Fibroblast of mammary gland (primary cell): ENCODE measurements at places on chromosomes 5 and 9.

GRCh38 chr5:177085985-177086653 is 596 bp upstream of the FGFR4 start:
- peak; percentile 18 for DNase-seq

DNA sequence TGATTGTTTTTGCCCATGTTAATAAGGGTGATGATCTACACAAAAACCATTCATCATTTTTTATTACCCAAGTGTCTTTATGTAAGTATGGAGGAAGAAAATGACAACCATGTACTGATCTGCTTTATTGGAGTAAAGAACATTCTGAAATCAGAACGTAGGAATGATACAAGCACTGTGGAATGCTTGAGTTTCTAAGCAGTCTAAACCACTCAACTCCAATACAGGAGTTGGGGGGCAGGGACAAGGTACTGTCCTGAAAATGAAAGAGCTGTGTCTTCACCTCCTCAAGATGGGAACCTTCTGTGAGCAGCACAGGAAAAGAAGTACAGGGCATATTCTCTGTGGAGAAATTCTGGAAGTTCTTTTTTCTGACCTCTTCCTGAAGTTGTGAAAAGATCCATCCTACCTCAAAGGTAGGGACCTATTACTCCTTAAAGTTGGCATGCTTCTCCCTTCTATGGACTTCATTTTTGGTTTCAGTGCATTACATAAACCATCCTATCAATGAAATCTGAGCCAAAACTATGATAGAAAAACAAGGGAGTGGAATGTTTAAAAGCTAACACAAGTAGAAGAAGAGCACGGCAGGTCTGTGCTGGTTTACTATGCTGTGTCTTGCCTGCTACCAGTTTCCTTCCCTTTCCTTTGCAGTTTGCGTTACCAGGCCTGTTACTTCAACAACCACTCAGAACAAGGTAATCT is 202.6 kb downstream of the SEMA5A start:
- DNase-seq, result no peak

- DNase-seq, result no peak
Measured at GRCh38 chr5:137791799-137792198, 37.6 kb upstream of the HNRNPA0 start.

- DNase-seq, result no peak
Measured at GRCh38 chr5:9877488-9877887, 247.3 kb upstream of the TAS2R1 start.

DNA sequence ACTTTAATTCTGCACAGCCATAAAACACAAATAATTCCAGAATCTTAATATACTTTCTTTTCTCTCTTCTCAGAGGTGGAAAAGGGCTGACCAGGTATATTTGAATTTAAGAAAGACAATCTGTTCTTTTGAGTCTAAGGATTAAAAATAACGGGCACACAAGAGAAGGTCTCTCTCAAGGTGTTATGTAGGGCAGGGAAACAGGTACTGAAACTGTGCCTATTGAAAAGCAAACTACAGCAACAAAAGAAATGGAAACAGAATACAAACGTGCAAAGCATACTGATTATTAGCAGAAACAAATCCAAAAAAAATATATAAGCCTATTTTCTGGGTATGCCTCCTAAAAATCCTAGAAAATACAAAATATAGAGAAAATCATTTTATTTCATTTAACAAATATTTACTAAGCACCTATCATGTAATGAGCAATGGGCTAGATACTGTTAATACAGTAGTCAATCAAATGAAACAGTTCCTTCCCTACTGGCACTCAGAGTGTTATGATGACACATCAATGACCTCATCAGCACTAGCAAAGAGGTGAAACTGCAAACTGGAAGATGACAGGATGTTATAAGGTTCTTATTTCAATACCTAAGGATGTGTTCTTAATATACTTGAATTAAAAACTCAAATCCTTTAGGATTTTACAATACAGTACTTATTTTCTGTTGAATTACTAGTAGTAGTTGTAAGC is 87.7 kb downstream of the AUH start:
- DNase-seq, result peak; percentile 77

- no peak for DNase-seq
Measured at GRCh38 chr5:31495336-31495735, 36.6 kb downstream of the DROSHA start.

DNA sequence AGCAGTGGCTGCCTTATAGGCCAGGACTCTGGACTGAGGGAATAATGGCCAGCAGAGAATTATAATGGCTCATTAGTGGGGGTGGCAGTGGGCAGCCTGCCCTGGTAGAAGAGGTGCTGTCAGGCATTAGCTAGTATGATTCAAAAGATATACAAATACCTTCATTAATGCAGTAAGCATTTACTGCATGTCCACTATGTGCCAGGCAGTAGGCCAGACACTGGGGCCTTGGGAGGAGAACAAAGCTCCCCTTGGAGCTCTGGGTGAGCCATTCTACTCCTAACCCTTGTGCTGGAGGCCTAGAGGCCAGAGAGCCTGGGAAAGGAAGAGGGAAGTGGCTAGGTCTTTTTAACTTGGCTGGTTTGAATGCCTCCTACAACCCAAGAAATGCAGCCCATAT is 2.0 kb upstream of the GARNL3 start:
- no peak for DNase-seq

DNA sequence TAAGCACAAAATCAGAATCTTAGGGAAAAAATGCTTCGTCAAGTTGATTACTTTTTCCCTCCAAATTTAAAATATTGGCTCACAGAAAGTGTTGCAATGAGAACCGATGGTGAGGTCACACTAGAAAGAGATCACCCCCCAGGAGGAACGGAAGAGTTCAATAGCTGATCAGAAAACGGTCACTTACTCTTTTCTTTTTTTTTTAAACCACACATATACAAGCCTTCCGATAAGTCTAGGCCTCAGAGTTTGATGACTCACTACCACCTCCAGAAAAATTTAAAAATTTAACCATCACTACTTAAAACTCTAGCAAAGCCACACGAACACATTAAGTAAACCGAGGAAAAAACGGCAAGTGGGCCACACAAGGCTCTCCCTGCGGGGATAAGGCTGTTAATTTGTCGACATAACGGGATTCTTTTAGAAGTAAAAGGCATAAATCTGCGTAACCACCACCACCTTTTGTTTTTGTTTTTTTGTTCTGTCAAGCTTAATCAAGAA is 1.2 kb downstream of the SURF4 start:
- DNase-seq, result peak; percentile 84

GRCh38 chr5:58804291-58804690 is 221.4 kb downstream of the RAB3C start:
- DNase-seq, result no peak

GRCh38 chr5:129748913-129749880 is 1.3 kb downstream of the MINAR2 start:
- peak; percentile 46 for DNase-seq

DNA sequence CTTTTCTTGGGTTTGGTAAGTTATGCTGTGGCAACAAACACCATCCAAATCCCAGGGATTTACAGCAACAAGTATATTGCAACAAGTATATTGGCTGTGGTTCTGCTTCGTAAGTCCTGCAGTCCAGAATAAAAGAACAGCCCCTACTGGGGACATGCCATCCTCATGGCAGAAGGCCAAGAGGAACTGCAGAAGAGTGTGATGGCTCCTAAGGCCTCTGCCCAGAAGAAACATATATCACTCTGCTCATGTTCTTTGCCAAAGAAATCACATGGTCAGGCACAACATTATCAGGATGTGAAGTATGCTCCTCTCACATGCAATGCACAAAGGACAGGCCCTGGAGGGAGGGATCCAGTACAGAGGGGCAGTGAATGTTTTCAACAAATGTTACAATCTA is 159.6 kb upstream of the TAS2R1 start:
- DNase-seq, result no peak

DNA sequence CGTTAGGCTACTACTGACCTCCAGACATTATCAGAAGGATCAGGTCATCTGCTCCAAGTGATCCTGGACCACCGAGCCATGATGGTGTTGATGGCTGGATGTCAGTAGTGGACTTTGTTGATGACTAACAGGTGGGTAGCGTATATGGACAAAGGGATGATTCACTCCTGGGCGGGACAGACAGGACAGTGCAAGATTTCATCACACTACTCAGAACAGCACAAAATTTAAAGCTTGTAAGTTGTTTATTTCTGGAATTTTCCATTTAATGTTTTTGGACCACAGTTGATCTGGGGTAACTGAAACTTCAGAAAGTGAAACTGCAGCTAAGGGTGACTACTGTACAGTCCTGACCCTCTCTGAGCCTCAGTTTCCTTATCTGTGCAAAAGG is 12.7 kb downstream of the PDGFRB start:
- DNase-seq, result peak; percentile 98

DNA sequence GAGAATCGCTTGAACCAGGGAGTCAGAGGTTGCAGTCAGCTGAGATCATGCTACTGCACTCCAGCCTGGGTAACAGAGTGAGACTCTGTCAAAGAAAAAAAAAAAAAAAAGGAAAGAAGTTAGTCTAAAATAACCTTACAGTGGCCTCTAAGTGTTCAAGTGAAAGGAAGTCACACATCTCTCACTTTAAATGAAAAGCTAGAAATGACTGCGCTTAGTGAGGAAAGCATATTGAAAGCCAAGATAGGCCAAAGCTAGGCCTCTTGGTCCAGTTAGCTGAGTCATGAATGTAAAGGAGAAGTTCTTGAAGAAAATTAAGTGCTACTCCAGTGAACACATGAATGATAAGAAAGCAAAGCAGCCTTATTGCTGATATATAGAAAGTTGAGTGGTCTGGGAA is 38.1 kb downstream of the ITGA1 start:
- DNase-seq, result no peak

GRCh38 chr5:93925321-93925720 is 183.9 kb upstream of the POU5F2 start:
- peak; percentile 5 for DNase-seq

- DNase-seq, result peak; percentile 66
Measured at GRCh38 chr5:172872997-172873491, 39.0 kb downstream of the ERGIC1 start.

DNA sequence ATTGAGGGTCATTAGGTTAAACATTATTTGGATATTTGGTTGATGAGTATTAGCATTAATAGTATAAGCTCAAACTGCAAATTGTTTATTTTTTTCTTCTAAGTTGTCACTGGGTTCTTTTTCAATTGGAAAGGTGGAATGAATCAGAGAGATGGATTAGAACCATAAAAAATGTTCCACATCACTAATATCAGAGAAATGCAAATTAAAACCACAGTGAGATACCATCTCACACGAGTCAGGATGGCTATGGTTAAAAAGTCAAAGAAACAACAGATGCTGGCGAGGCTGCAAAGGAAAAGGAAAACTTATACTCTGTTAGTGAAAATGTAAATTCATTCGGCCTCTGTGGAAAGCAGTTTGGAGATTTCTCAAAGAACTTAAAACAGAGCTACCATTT is 122.8 kb downstream of the CCDC192 start:
- DNase-seq, result peak; percentile 64

- peak; percentile 25 for DNase-seq
Measured at GRCh38 chr9:113998525-113999255, 79.4 kb downstream of the AMBP start.

- DNase-seq, result no peak
Measured at GRCh38 chr9:127720031-127720864, 4.4 kb downstream of the TTC16 start.

GRCh38 chr5:376799-377325 is 55.3 kb downstream of the AHRR start:
- DNase-seq, result no peak

DNA sequence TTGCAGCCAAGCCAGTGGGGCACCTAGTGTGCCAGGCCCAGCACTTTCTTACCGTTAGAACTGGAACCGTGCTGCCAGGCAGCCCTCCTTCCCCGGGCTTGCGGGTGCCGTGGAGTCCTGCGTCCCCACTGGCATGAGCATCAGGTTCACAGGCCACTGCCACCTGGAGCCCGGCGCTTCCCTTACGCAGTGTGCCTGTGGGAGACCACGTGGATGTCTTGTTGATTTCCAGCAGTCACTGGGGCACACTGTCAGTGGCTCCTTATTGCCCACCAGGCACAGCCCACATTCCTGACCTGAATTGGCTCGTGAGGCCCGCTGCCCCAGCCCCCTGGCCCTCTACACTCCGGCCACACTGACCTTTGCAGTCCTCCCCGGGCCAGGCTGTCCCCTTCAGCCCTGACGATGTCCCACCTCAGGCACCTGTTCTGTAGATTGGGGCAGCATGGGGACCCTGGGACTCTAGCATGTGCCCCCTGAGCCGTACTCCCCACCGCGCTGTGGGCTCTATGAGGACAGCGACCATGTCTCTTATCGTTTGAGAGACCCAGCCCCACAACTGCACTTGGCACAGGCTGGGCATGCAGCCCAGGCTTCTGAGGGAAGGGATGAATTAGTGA is 10.4 kb upstream of the CEL start:
- DNase-seq, result no peak
